ENCODE measurements at places on chromosomes 5 and 9. TPM values are rescaled to one million over a fixed set of nuclear protein-coding genes. Genes with fewer than 3 reads are reported as not detected.

RPP25L gene
- 14.5 TPM for total RNA-seq

GRCh38 chr9:115002371-115003120, 72.2 kb upstream of the TNFSF8 start:
- DNase-seq = no peak
- no peaks in the 10 kb centered on the region for H3K36me3 ChIP-seq
- no peaks in the 10 kb centered on the region for H3K27me3 ChIP-seq
- H3K27ac ChIP-seq = no peak overlapping the region
- H3K4me3 ChIP-seq = no peak overlapping the region

- no peak overlapping the region for H3K4me3 ChIP-seq
- H3K4me1 ChIP-seq = no peaks in the 10 kb centered on the region
- peak; percentile 34 for DNase-seq
- H3K27ac ChIP-seq = no peak overlapping the region
Observed at GRCh38 chr5:76074487-76075065, 8.6 kb upstream of the SV2C start.

POLE3 gene
- 25.4 TPM for total RNA-seq

DNA sequence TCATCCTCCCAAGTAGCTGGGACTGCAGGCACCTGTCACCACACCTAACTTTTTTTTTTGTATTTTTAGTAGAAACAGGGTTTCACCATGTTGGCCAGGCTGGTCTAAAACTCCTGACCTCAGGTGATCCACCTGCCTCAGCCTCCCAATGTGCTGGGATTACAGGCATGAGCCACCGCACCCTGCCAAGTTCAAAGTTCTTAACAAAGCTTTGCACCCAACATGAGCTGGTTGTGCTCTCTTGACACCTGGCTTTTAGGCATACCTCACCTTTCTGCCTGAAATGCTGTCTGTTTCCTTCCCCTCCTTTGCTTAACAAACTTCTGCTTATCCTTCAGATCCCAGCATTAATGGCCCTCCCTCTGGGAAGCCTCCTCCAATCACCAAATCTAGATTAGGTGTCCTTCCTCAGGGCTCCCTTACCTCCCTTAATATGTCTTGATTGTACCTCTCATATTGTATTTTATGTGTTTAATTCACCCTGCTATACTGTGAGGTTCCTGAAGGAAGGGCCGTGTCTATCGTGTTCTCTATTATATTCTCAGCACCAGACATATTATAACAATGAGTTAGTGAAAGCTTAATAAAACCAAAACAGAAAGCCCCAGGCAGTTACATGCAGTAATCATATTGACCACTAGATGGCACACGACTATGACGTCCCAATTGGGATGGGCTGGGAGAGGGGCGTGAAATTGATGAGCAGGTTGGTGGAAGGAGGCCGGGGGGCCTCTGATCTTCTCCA, 62.9 kb upstream of the PPARGC1B start:
- H3K27ac ChIP-seq = peak overlapping the region; percentile 46
- no peaks in the 10 kb centered on the region for H3K27me3 ChIP-seq
- H3K4me1 ChIP-seq = no peaks in the 10 kb centered on the region
- no peak for DNase-seq
- no peaks in the 10 kb centered on the region for H3K36me3 ChIP-seq

GRCh38 chr5:82817897-82818676, 259.1 kb downstream of the TMEM167A start:
- no peaks in the 10 kb centered on the region for H3K27me3 ChIP-seq
- no peak overlapping the region for H3K27ac ChIP-seq
- no peak for DNase-seq
- no peak overlapping the region for H3K4me3 ChIP-seq

AJM1 gene
- 9.3 TPM for total RNA-seq

- H3K27ac ChIP-seq = no peak overlapping the region
- H3K4me3 ChIP-seq = no peak overlapping the region
- no peaks in the 10 kb centered on the region for H3K27me3 ChIP-seq
- H3K36me3 ChIP-seq = no peaks in the 10 kb centered on the region
- no peak for DNase-seq
Observed at GRCh38 chr5:162288647-162289296, 221.2 kb downstream of the GABRG2 start.

AGXT2 gene
- total RNA-seq = not detected

GRCh38 chr9:89483592-89484474, 14.1 kb downstream of the SEMA4D start:
- DNase-seq = peak; percentile 43
- no peaks in the 10 kb centered on the region for H3K27me3 ChIP-seq
- no peak overlapping the region for H3K4me3 ChIP-seq
- H3K36me3 ChIP-seq = peaks cover 6% of the 10 kb centered on the region
- peaks cover 23% of the 10 kb centered on the region for H3K4me1 ChIP-seq

DNA sequence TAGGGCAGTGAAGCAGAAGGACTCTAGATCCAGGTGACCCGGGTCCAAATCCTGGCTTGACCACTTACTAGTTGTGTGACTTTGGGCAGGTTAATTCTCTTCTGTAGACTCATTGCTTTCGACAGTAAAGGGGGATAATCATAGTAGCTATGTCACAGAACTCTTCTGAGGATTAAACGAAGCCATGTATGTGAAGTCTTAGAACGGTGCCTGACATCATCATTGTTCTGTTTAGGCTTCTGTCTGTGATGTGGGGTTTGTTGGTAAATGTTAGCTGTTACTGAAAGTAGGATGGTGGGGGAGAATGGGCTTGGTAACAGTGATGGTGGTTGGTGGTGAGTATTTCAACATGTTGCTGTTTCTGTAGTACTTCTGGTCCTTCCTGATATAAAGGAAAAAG, 73.7 kb downstream of the MAP1B start:
- DNase-seq = no peak
- H3K4me3 ChIP-seq = no peak overlapping the region
- no peak overlapping the region for H3K27ac ChIP-seq
- H3K4me1 ChIP-seq = no peaks in the 10 kb centered on the region

ADAMTS12 gene
- not detected for total RNA-seq

GRCh38 chr9:122936464-122936863, 4.4 kb upstream of the RABGAP1 start:
- H3K27me3 ChIP-seq = no peaks in the 10 kb centered on the region
- H3K4me1 ChIP-seq = peaks cover 29% of the 10 kb centered on the region
- no peak overlapping the region for H3K4me3 ChIP-seq
- H3K27ac ChIP-seq = no peak overlapping the region

PTGDS gene
- total RNA-seq = 34.9 TPM

GRCh38 chr5:79119486-79119885, 7.9 kb downstream of the BHMT start:
- no peak overlapping the region for H3K4me3 ChIP-seq
- H3K27me3 ChIP-seq = no peaks in the 10 kb centered on the region
- H3K27ac ChIP-seq = no peak overlapping the region
- no peaks in the 10 kb centered on the region for H3K36me3 ChIP-seq

CDX1 gene
- not detected for total RNA-seq

- H3K27me3 ChIP-seq = no peaks in the 10 kb centered on the region
- H3K27ac ChIP-seq = no peak overlapping the region
- H3K4me3 ChIP-seq = no peak overlapping the region
Observed at GRCh38 chr5:143239882-143240518, 163.5 kb downstream of the NR3C1 start.

OLFM1 gene
- total RNA-seq = not detected

GRCh38 chr9:92247296-92247695, 46.2 kb downstream of the IARS1 start:
- peaks cover 72% of the 10 kb centered on the region for H3K36me3 ChIP-seq
- H3K4me3 ChIP-seq = no peak overlapping the region
- no peak for DNase-seq
- no peaks in the 10 kb centered on the region for H3K27me3 ChIP-seq

GRCh38 chr9:20592673-20593072, 29.6 kb downstream of the MLLT3 start:
- H3K27me3 ChIP-seq = no peaks in the 10 kb centered on the region
- no peaks in the 10 kb centered on the region for H3K4me1 ChIP-seq
- H3K27ac ChIP-seq = no peak overlapping the region
- no peak for DNase-seq
- H3K36me3 ChIP-seq = no peaks in the 10 kb centered on the region

TRIM36 gene
- total RNA-seq = 1.8 TPM

GRCh38 chr9:70563431-70564204, 149.2 kb upstream of the KLF9 start:
- H3K36me3 ChIP-seq = no peaks in the 10 kb centered on the region
- H3K27me3 ChIP-seq = no peaks in the 10 kb centered on the region
- no peak overlapping the region for H3K4me3 ChIP-seq
- DNase-seq = peak; percentile 43
- H3K4me1 ChIP-seq = no peaks in the 10 kb centered on the region
- peak overlapping the region; percentile 72 for H3K27ac ChIP-seq

DNA sequence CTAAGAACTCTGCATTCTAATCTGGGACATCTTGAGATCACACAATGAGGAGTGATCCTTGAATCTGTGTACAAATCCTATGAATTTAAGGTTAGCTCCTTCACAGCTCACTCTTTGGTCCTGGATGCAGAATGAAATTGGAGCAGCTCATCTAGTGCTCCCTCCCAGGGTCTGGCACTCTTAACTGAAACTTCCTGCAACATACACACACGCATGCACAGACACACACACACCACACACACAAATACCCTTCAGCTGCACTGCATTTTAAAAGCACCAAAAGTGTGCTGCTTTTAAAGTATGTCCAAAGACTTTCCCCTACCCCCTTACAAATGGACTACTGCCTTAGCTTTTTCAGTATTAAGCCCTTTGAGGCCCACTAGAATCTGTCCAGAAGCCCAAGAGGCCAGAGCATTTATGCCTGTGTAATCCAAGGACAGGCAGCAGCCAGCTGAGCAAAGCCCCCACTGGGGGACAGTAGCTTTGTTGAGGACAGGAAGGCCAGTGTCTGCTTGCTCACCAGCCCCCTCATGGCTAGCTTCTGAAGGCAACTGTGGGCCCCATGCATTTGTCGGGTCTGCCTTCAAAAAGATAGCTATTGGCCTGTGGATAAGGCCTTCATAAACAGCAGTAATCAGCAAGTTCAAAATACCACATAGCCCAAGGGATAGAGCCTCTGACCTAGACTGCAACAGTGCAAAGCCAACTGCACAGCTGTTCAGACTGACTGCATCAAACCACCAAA, 43.6 kb downstream of the CDO1 start:
- H3K4me3 ChIP-seq = no peak overlapping the region
- H3K4me1 ChIP-seq = no peaks in the 10 kb centered on the region
- no peaks in the 10 kb centered on the region for H3K36me3 ChIP-seq
- H3K27me3 ChIP-seq = no peaks in the 10 kb centered on the region
- H3K27ac ChIP-seq = no peak overlapping the region

DNA sequence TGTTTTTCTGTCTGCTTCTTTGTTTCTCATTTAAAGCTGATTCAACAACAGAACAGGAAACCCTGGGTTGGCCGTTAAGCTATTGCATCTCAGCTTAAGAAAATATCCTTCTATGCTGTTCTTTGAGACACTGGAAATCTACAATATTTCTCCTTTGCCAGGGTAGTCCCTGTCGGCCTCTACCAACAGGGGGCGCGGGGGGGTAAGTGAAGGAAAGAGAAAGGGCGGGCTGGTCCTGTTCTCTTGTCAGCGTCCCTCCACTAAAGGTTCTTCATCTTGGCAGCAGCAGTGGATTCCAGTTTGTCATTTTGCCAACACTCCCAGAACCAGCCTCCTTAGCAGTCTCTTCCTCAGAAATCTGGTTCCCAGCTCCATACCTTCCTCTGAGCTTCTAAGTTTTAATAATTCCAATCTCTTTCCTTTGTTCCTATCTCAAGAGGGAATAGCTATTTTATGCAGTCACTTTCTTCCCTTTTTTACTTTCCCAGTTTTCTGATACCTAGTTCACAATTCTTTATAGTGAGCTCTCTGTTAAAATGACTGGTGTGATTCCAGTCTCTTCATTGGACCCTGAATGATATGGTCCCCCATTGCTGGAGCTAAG, 222.3 kb downstream of the GLIS3 start:
- DNase-seq = peak; percentile 51
- no peaks in the 10 kb centered on the region for H3K27me3 ChIP-seq
- no peaks in the 10 kb centered on the region for H3K4me1 ChIP-seq
- H3K36me3 ChIP-seq = no peaks in the 10 kb centered on the region
- no peak overlapping the region for H3K27ac ChIP-seq

GRCh38 chr9:112075009-112075378, 100.1 kb downstream of the SUSD1 start:
- H3K27ac ChIP-seq = no peak overlapping the region
- peaks cover 27% of the 10 kb centered on the region for H3K4me1 ChIP-seq
- H3K27me3 ChIP-seq = no peaks in the 10 kb centered on the region
- H3K36me3 ChIP-seq = no peaks in the 10 kb centered on the region

DNA sequence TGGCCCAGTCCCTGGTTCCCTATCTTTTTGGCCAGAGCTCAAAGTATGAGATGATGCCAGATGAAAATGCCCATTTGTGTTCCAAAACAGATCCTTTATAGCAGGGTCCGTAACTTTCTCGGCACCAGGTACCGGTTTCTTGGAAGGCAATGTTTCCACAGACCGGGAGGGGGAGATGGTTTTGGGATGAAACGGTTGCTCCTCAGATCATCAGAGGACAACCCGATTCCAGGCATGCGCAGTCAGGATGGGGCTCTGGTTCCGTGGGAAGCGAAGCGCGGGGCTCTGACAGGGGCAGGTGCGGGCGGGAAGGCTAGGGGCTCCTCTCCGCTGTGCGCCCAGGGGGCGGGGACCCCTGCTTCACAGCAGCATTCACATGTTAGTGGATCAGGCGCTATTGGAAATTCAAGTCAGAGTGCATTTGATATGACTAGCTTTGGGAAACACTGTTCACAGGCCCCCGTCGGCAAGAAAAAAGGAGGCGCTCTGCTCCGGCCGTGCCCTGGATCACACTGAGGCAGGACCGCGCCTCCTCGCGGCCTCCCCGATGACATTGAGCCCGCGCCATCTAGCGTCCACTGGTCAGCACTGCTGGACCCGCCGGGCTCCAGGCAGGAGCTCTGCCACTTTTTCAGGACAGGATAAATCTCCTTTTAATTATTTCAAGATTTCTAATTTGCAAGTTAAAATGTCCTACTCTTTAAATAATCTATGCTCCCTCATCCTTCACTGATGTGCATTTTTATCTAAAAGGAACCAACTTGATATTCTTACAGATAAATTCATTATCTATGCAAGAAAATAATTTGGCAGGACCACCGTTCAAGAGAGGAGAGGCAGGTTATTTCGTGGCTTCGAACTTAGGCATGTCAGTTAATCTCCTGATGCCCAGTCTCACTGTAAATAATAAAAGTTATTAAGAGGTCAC, 190.0 kb downstream of the FANCC start:
- peak overlapping the region; percentile 27 for H3K4me3 ChIP-seq
- DNase-seq = peak; percentile 92
- H3K27me3 ChIP-seq = no peaks in the 10 kb centered on the region
- H3K36me3 ChIP-seq = no peaks in the 10 kb centered on the region
- no peak overlapping the region for H3K27ac ChIP-seq

DNA sequence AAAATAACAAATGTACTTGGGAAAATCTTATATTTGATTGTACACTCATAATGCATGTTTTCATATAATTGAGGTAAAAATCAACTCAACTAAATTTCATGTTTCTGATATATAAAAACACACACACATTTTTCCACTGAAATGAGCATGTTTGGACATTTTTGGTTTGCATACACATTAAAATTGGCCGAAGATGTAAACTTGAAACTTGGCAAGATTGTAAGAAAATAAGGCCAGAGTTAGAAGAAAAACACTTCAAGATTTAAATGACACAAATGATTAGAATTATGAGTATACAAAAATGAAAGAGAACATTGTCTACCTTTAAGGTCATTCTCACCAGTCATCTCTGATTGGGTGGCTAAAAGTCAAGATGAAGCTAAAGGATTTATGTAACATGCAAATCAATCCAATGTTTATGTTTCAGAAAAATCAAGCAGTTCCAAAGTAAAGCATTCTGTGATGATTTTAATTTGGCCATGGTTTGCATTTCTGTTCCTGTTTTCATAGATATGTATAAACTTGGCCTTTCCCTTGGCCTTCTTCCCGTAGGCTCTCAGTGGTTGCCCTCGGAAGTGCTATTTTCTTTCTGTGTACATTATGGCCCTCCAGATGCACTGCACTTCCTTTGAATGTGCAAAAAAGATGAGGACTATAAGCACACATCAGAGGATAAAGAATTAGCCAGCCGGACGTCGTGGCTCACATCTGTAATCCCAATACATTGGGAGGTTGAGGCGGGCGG, 1105.4 kb upstream of the DMAC1 start:
- no peak for DNase-seq
- no peaks in the 10 kb centered on the region for H3K36me3 ChIP-seq
- no peak overlapping the region for H3K27ac ChIP-seq

CCNB1 gene
- 6.5 TPM for total RNA-seq
